ENCODE measurements at places on chromosomes 6 and 20.

- no peak for DNase-seq
These were observed 17.4 kb upstream of the AVP start for GRCh38 chr20:3101737-3102574.

GRCh38 chr6:34333858-34334257 lies 58.6 kb downstream of the NUDT3 start:
- no peak for DNase-seq

DNA sequence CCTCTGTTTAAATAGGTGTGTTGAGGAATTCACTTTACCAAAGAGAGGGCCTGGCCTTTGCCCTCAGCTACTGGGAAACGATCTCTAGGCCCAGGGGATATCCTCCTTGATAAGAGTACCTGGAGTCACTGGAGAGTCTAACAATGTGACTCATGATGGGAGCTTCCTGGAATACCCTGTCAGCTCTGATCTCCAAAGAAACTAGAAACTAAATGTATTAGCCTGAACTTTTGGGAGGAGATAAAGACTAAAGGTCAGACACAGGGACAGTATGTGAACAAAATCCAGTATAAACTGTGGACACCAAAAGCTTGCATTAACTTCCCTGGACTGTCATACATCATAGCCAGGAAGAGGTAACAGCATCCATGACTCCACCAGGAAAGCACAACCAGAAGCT lies 148.5 kb downstream of the RNGTT start:
- no peak for DNase-seq

DNA sequence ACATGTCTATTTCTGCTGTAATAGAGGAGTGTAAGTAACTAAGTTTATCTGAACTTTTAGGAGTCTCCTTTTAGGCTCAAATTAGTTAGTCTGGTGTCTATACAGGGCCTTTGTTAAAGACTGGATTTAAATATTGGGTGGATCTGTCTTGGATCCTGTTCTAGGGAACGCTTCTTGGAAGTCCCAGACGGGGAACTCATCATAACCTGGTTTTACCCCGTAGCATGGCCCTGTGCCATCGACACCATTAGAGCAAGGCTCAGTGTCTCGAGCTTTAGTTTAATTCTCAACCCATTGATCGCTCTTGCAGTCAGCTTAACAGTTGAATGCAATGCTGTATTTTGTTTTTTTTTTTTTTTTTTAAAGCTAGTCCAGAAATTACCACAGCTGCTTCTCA lies 89.9 kb downstream of the CARMIL1 start:
- DNase-seq = no peak

DNA sequence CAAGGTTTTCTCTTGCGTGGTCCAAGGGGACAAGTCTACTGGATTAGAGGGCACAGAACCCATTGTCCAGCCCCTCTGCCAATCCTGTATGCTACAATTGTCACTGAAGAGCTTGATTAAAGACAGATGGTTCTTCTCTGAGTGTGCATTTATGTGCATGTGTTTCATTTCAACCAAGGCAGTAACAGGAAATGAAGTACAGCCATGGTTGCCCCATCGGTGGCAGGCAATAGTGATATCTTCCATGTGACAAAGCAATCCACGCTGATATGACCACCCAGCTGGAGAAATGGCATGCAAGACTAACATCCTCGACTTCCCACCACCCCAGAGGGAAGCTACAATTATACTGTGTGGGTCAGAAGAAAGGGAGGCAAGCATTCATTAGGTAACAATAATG lies 85.5 kb downstream of the UNC5CL start:
- peak; percentile 63 for DNase-seq

DNA sequence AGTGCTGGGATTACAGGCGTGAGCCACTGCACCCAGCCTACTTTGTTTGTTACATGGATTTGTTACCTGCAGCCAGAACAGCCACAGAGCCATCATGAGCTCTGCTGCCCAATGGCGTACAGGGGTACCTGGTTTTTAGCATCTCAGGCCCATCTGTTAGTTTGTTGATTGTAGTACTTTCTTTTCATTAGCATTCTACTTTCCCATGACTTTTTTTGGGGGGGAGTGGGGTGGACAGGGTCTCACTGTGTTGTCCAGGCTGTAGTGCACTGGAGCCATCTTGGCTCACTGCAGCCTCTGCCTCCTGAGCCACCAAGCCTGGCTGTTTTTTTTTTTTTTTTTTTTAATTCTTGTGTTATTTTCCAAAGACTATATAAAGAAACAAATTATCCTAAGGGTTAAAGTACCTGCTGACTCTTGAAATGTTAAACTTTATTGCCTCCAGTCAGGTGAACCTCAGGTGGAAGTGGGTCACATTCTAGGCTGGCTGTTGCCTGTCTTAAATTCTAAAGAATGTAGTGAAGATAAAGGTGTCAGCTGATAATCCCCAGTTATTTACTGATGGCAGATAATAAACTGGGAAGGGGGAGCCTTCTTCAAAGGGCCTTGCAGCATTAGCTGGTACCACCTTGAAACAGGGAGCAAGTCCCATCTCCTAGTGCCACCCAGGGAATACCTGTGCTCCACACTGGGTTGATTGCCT lies 15.2 kb downstream of the NEU1 start:
- DNase-seq = no peak

- DNase-seq = no peak
These were observed 87.4 kb upstream of the BHLHE23 start for GRCh38 chr20:63093966-63094766.

- DNase-seq = peak; percentile 98
These were observed 138.0 kb downstream of the HFE start for GRCh38 chr6:26224940-26225847.

GRCh38 chr20:4893709-4894108 lies 107.6 kb downstream of the SLC23A2 start:
- no peak for DNase-seq

- DNase-seq = no peak
These were observed 306.6 kb upstream of the ECI2 start for GRCh38 chr6:4441981-4442434.

- no peak for DNase-seq
These were observed 39.6 kb upstream of the PLAGL1 start for GRCh38 chr6:144047688-144048087.

DNA sequence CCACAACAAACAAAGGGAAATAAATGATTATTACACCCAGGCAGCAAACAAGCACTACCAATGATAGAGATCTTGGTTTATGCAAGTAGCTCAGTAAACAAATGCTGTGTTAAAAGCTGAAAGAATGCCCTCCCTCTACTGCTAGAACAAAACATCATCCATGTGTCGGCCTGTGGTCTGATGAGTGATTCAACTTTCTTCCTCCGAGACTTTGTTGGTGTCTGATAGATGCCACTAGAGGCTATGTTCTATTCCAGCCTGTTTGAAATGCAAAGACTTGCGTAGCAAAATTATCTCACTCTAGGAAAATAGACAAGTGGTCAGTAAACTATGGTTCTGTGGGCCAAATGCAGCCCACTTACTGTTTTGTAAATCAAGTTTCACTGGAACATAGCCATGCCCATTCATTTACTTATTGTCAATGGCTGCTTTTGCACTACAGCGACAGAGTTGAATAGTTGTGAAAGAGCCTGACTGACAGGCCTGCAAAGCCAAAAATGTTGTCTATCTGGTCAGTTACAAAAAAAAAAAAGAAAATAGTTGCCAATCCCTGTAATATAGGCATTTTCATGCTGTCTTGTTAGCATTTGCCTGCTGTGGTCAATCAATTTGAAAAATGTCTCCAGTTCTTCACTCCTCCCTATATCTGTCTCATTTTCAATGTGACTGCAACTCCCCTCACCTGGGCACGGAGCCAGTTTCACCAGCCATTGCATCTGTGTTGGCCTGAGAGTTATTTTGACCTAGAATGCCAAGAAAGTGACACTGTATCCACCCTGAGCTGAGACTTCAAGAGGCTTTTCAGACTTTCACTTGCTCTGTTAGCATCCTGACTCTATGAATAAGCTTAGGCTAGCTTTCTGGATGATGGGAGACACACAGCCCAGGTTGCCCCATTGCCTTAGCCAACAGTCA lies 544.6 kb upstream of the BTBD3 start:
- no peak for DNase-seq

- no peak for DNase-seq
These were observed 208.3 kb upstream of the RAB32 start for GRCh38 chr6:146335336-146335735.

GRCh38 chr6:144595266-144595665 lies 310.1 kb downstream of the UTRN start:
- DNase-seq = no peak

DNA sequence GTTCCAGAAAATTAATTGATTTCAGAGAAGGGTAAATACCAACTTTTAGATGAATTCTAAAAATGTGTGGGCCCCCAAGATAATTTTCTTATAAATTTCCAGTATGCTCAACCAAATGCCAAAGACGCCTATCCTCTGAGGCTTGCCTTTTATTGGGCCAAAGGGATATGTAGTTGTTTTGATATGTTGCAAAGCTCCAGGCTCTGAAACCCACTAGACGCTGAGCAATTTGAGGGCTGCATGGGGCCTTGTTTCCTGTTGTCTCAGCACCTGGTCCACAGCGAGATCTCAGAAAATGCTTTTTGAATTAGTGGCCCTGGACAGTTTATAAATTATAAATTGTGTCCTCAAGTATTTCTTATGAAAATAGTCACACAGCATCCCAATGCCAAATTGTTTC lies 397.2 kb downstream of the SAMD5 start:
- peak; percentile 55 for DNase-seq
